Caki2 (cell line): ENCODE measurements at places on chromosomes 2 and 18.

- peak; percentile 25 for DNase-seq
Measured at GRCh38 chr2:8389431-8390108, 292.3 kb upstream of the ID2 start.

DNA sequence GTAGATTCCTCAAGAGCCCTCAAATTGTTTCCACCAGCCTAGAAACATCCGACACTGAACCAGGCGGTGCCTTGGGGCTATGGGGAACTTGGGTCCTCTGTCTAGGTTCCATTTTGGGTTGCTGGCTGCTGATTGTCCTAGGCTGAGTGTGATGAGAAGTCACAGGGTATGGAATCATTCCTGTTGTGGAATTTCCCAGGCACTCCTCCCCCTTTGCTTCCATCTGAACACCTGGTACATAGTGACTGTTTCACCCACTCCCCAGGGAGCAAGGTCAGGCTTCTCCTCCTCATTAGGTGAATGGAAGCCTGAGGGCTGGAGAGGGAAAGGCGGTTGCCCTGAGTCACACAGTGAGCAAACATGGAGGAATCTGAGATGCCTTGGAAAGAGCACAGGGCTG, 4.5 kb downstream of the KIF3C start:
- DNase-seq, result peak; percentile 88

- DNase-seq, result no peak
Measured at GRCh38 chr2:55163274-55163721, 68.8 kb downstream of the CLHC1 start.

- no peak for DNase-seq
Measured at GRCh38 chr2:16654833-16655444, 10.7 kb downstream of the CYRIA start.

GRCh38 chr18:8416212-8417019, 192.8 kb upstream of the RAB12 start:
- DNase-seq, result no peak

DNA sequence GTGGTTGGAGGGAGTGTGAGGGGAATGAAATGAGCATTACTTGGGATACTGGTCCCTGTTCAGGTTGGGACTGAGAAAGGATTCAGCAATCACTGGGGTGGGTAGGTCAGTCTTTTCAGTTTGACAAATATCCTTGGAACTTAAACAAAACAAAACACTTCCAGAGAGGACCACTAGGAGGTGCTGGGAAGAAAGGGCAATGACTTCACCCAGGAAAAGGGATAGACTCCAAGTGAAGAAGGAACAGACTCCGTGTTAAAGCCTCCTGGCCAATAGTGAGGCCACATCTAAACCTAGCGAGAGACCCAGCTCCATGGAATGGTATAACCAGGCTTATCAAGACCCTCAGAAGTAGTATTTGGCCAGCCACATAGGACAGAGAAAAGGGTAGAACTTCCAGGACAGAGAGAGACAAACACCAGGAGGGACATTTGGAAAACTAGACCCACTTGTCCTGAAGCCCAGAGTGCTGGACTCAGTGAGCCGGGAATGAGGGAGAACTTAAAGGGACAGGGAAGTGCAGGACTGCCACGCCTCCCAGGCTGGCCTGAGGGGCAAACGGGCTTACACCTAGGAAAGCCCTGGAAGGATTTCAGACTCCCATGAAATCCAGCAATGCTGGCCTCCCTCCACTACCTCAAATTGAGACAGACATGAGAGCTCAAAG, 19.6 kb upstream of the KCNG3 start:
- DNase-seq, result peak; percentile 18

DNA sequence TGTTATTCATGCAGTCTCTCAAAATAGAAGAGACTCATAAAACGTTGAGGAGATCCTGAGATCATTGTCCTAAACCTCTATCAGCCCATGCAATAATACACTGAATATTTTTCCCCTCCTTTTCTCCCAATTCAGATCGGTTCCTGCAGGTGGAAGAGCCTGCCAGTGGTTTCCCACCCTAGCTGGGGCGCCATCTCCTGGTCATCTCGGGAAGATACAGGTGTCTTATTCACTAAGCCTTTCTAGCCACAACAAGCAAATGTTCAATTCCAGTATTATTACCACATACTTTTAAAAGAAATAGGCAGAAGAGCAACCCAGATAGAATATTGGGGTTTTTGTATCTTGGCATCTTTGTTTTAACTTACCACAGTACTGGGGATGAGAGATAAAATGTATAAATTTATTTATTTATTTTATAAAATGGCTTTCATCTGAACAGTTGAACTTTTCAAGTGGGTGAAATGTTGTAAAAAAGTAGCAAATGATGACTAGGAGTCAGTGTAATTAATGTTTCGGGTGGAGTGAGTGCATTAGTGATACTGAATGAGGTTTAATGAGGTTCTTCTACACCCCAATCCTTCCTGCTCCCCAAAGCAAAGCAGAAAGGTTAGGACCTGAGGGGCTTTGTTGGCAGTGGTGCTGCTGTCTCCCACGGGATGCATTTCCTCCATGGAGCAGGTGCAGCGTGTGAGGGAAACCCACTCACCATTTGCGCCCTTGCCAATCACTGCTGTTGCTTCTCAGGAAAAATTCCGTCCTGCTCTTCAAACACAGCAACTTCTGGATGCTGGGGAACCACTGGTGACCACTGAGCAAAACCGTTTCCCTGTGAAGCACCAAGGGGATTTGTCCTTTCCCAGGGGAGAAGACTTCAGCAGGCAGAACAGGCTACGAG, 147.1 kb upstream of the FHL2 start:
- peak; percentile 44 for DNase-seq

DNA sequence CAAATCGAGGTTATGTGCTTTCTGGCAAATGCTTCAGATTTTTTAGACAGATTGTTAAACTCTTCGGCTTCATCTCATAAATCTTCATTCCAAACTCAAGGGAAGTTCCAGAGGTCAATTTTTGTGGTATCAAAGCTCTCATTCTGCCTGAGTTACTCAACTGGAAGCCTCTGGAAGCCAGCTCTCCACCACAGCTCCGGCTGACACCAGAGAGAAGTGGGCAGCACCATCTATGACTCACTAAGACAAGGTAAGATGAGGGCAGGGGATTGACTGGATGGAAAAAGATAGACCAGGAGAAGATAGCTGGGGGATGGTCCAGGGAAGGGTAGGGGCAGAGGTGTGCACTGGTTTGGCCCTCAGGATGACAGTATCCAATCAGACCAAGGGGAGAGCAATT, 137.3 kb upstream of the HNRNPA3 start:
- DNase-seq, result no peak

DNA sequence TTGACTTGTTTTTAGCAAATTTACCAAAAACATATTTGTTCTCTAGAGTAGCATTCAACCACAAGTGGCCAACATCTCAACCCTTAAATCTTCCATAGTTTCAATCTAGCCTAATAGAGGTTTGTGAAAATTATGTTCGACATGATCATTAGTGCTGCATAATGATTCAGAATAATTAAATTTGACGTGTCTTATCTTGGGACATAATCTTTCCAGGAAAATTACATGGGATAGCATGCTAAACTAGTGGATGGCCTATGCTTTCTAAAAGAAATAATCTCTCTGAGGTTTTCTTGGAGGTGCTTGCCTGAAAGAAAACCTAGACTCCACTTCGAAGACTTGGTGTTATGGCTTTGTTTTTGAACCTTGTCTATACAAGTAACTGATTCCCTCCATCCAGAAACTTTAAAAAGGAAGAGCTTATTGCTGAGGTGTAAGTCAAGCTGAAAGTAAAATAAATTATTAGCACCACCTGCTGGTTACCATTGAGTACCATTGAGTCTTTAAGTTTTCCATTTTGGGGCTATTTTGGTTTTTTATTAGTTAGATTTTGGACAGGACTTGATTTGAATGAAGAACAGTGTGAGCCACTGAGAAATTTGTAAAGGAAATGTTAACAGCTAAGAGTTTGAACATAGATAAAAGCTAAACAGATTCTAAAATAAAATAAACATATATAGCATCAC, 32.7 kb downstream of the COX7A2L start:
- peak; percentile 23 for DNase-seq

- DNase-seq, result no peak
Measured at GRCh38 chr18:11293794-11294193, 144.4 kb upstream of the PIEZO2 start.

- DNase-seq, result no peak
Measured at GRCh38 chr2:215498431-215498830, 62.6 kb upstream of the FN1 start.

DNA sequence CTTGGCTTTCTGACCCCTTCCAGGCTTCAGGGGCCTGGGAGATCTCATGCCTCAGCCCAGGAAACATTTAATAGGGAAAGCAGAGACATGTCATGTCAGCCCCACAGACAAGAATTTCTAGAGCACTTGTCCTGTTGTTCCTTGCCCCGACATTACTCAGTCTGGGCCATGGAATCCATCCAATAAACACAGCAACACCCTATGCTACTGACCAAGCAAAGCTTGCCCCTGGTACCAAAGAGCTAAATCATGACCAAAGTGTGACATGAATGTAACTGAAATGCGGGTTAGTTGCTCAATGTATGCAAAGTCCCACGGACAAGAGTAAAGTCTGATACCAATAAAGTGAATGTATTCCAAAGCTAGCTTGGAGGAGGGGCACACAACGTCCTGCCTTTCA, 35.1 kb downstream of the EHD3 start:
- DNase-seq, result no peak

DNA sequence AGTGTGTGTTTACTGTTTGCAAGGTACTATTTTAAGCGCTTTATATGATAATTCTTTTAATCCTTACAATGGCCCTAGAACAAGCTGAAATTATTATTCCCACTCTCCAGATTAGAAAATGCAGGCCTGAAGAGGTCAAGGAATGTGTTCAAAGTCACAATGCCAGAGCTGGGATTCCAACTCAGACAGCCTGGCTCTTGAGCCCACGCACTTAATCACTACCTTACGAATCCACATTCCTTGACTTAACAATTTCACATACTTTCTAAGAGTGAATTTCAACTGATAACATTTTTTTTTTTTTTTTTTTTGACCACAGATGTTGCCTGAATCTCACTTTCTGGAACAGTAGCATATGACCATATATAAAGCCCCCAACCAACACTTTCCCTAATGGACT, 400.3 kb downstream of the NCKAP5 start:
- no peak for DNase-seq

DNA sequence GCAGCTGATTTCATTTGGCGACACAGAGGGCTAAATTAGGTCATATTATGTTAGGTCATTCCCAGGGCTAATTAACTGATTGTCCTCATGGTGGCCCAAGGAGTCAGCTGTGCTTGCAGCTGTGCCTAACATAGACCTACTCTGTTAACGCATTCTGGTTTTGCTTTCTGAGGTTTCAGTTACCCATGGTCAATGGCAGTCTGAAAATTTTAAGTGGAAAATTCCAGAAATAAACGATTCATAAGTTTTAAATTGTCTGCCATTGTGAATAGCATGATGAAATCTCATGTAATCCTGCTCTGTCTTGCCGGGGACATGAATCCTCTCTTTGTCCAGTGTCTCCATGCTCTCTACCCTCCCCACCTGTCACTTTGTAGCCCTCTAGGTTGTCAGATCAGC, 168.7 kb downstream of the KCNS3 start:
- no peak for DNase-seq

DNA sequence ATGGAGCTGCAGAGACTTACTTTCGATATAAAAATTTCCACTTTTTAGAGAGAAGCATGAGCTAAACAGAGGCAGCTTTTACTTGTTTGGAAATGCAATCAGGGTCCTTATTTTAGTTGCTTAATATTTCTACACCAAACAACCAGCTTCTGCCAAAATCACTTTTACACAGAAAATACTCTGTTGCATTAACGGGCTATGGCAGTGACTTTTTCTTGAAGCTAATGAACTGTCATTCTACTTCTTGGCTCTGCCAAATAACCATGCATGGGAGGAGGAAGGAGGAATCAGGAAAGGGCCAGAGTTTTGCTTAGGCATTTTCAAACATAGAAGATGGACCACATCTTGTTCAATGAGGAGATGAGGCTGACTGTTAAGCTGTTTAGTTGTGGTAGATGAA, 23.6 kb upstream of the LTBP1 start:
- no peak for DNase-seq

DNA sequence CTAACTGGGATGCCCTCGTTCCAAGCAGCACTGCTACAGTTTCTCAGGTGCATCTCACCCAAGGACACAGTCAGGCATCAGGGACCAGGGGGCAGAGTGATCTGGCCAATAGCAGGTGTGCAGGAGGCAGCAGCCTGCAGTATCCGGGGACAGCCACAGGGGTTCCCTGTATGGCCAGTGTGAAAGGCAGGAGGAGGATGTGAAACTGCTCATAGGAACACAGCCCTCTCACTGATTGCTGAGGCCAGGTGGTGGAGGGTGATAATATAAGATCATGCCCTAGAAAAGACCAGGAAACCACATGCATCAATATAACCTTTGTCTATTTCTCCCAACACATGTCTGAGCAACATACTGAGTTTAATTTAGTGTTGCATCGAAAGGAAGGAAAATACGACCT, 112.7 kb upstream of the TACR1 start:
- no peak for DNase-seq

DNA sequence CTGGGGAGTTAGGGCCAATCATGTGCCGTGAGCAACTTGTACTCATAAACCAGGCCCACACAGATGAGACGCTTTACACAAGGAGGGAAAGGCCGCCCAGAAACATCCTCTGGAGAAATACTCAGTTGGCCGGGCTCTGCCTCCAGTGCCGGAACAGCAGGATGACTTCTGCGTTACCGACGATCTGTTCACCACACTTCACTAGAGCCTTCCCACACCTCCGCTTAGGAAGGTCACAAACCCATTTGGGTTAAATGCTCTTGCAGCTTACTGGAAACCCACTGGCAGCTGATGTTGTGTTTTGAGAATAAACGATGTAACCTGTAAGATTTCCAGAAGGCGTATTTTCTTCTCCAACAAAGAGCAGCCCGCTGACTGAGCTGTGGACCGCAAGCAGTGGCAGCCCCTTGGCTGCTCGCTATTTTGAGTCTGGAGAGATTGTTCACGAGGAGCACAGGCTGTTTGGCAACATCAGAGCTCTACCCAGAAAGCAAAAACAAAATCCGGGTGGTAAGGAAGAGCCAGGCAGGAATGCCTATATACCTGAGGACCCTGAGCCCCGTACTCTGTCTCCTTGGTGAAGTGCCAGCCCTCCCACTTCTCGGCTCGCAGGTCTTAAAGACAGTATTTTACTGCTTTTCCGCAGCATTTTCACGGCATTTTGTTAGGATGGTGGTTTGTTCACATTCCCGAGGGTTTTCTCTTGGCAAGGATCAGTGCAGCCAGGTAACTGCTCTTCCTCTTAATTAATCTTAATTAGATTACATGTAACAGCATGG, 44.0 kb downstream of the COLEC12 start:
- DNase-seq, result no peak

GRCh38 chr2:231665245-231666170, 42.8 kb upstream of the PTMA start:
- peak; percentile 23 for DNase-seq

- DNase-seq, result no peak
Measured at GRCh38 chr18:10726198-10727068, 200.6 kb downstream of the NAPG start.

DNA sequence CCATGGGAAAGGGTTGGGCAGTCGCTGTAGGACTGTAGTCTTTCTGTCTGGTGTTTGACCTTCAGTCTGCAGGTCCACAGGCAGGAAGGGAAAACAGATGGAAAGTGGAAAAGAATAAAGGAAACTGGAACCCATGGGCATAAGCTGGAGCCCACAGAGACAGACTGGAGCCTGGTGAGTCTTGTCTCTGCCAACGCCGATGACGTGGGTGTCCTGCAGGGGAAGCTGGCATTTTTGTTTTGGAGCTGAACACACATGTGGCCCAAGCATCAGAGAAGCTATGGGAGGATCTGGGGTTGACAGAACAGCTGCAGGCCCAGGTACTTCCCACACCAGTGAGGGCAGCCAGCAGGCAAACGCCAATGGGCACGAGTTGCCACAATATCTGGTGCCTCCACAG, 28.2 kb upstream of the SOCS6 start:
- no peak for DNase-seq
